ENCODE measurements at places on chromosomes 1 and 21.
A peak's percentile ranks its signal among the peaks of the same experiment; 100 is the strongest.

DNA sequence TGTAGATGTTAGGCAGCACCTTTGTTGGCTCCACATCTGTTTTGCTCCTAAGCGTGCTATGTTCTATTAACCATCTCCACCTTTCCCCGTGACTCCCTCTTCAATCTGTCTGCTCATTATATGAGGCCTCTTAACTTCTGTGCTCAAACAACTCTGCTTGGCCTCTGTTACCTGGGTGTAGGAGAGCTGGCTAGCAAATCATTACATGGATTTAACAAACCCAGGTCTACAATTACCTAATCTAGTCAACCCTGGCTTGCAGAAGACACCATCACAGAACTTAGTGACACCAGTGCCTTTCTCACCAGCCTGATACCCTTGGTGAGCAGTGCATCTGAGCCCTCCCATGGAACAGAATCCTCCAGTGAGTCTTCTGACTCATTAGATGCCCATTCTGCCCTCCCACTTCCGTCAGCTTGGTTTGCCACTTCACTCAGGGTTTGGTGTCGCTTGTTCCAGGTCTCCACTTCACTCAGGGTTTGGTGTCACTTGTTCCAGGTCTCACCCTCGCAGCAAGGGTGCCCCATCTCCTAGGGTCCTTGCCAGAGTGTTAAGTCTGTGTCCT lies 92.0 kb upstream of the KIF26B start:
- no peak for DNase-seq

- no peak for DNase-seq
Observed at GRCh38 chr1:17078991-17079868, 25.4 kb upstream of the SDHB start.

DNA sequence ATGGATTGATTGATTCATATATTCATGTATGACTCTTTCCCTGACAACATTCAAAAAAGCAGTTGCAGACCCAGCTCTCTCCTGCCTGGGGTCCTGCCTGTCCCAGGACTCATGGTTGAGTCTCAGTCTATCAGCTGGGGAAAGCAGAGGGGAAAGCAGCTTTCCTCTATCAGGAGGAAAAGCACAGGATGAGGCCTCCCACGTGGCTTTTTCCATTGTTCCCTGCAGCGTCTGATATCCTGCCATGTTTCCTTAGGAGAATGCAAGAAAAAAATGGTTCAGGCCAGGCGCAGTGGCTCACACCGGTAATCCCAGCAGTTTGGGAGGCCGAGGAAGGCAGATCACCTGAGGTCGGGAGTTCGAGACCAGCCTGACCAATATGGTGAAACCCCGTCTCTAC lies 133.0 kb upstream of the VAMP3 start:
- no peak for DNase-seq

DNA sequence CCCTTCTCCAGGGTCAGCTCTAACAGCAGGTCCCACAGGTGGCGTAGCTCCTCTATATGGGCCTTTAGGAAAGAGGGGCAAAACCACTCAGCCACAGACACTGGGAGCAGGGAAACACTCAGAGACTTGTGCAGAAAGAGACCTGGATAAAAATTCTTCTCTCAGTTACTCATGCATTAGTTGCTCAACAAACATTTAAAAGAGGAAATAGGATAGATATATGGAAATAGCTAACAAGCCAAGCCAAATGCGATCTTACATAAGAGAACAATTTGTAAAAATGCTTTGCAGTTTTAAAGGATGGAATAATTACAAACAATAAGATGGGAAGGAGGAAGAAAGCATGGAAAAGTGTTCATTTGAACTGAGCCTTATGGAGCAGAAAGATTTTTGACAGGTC lies 4.9 kb downstream of the SPTA1 start:
- DNase-seq: no peak

DNA sequence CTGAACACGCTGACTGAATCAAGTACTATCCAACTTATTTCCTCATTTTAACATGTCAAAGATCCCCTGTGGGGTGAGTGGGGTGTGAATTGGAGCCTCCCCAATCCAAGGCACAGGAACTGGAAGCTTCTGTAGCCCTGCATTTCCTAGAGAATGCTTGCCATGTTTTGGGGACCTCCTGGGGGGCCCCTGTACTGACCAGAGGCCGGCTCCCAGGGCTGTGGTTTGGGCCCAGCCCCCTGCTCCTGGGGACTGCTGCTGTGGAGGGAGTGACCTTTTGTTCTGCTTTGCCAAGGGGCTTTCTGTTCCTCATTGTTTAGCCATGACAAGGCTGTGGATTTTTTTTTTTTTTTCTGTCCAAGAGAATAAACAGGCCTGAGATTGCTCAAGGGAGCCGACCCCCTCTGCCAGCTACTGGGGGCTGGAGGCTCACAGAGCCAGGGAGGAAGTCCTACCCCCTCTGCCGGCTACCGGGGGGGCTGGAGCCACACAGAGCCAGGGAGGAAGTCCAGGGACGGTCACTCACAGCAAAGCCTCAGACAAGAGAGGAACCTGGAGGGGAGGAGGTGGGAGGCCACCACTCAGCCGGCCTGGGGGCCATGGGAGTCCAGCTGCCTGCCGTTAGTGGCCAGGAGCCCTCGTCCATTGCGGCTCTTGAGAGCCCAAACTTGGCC lies 17.4 kb downstream of the TNFRSF1B start:
- DNase-seq: peak; percentile 76

DNA sequence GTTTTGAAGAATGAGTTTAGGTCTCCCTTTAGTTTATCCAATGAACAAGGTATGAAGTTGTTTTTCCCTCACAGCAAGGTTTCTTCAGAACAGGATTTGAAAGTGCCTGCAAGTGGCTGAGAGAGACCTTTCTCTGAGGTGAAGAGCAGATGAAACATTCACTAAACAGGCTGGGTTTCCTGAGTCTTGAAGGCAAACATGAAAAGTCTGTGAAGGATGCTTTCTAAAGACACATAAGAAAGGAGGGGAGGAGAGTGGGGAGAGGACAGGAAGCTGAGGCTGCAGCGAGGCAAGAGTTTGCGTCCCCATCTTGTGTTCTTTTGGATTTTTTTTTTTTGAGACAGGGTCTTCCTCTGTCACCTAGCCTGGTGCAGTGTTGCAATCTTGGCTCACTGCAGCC lies 95.7 kb upstream of the SIM2 start:
- DNase-seq: no peak

- no peak for DNase-seq
Observed at GRCh38 chr1:221308534-221309511, 429.6 kb downstream of the HLX start.

GRCh38 chr1:54867717-54868057 lies 19.3 kb downstream of the DHCR24 start:
- DNase-seq: no peak

GRCh38 chr1:59685101-59685500 lies 129.6 kb upstream of the HOOK1 start:
- DNase-seq: no peak

- no peak for DNase-seq
Observed at GRCh38 chr1:246020211-246020954, 486.7 kb downstream of the SMYD3 start.

DNA sequence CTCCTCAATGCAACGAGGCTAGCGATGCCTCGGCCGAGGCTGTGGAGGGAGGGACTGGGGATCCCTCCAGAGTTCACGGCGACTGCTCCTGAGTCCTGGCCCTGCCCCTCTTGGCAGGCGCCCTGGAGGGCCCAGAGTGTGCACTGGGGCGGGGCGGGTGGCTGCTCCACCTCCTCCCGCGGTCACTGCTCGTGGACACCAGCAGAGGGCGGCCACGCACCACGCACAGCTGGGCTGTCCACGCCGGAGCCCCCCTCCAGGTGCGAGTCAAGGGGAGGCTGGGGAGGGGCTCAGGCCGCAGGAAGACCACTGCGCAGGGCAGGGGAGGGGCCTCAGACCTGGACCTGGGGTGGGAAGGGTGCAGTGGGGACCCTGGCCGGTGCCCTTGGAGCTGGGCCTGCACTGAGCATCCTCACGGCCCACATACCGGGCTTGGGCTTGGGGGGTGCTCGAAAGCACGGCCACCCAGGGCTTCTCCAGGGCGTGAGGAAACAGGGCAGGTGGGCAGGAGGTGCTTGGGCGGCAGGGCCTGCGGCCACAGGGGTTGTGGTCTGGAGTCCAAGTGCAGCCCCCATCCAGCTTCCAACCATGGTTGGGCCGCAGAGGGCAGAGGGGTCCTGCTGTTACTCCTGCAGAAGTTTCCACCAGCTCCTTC lies 20.6 kb upstream of the TTC34 start:
- DNase-seq: peak; percentile 74

DNA sequence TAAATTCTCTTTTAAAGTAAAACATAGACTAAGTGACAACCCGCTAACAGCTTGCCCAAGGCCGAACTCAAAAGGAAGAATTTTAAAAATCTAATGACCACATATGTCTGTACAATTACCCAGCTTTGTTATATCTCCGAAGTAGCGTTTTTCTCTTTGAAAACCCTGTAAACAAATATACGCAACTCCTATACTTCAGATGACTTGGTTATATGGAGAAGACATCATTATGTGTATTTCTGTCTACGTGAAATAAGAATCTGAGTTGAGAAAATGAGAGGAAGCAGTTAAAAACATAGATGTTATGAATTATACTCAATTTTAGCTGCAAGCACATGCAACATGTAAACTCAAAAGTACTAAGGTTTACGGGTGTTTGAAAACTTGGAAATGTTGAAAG lies 2.0 kb downstream of the PBX1 start:
- no peak for DNase-seq

GRCh38 chr1:185535621-185536020 lies 198.6 kb upstream of the HMCN1 start:
- DNase-seq: no peak

GRCh38 chr1:25818569-25818968 lies 1.2 kb upstream of the MTFR1L start:
- DNase-seq: no peak

DNA sequence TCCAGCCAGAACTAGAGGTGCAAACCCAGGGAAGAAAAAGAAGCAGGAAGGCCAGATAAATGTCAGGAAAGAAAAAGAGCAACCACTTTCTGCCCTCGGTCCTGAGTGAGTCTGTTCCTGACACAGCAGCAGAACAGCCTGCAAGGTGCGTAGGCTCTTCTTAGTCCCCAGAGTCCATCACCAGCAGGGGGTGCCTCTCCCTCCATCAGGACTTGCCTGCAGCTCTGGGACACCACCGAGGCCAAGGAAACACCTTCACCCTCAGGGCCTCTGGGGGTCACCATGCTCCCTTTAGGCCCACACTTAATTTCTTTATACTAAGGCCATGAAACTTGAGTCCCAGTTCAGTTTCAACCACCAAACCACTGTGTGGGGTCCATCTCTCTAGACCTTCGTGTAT lies 43.7 kb upstream of the NFASC start:
- no peak for DNase-seq

- no peak for DNase-seq
Observed at GRCh38 chr1:54180701-54181360, 19.0 kb downstream of the CYB5RL start.

GRCh38 chr1:203628201-203629015 lies 1.8 kb downstream of the ATP2B4 start:
- DNase-seq: peak; percentile 83

DNA sequence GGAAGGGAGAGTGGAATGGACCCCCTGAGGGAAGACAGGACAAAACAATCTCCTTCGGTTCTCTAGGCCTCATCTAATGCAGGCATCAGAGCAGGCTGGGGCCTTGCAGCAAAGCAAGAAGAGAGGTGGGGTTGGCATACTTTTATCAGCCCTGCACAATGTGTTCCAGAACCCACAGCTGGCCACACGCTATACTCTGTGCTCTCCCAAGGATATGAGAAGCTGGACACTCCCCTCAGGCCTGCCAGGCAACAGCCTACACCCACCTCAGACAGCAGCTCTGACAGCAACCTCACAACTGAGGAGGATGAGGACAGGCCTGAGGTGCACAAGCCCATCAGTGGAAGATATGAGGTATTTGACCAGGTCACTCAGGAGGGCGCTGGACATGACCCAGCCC lies 27.3 kb downstream of the LY9 start:
- DNase-seq: no peak

GRCh38 chr1:155305881-155306391 lies 2.7 kb upstream of the FDPS start:
- no peak for DNase-seq

- DNase-seq: no peak
Observed at GRCh38 chr1:23074012-23074411, 54.7 kb downstream of the KDM1A start.

GRCh38 chr1:43140010-43140409 lies 32.1 kb downstream of the EBNA1BP2 start:
- no peak for DNase-seq

DNA sequence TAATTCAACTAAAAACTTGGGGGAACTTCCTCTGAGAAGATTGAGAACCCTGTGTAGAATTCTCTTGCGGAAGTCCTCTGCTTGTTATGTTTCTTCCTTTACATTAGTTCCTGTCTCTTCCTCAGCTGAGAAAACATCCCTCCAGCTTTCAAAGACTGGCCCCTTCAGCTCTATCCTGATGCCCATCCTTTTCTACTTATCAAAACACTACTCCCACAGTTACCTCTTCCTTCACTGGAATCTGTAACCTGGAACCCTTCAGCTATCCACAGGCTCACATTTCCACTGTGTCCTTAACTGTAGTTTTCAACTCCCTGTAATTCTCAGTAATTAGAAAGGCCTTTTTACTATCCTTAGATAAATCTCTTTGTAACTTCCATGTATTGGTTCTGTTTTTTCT lies 6.0 kb upstream of the DEDD start:
- DNase-seq: no peak

DNA sequence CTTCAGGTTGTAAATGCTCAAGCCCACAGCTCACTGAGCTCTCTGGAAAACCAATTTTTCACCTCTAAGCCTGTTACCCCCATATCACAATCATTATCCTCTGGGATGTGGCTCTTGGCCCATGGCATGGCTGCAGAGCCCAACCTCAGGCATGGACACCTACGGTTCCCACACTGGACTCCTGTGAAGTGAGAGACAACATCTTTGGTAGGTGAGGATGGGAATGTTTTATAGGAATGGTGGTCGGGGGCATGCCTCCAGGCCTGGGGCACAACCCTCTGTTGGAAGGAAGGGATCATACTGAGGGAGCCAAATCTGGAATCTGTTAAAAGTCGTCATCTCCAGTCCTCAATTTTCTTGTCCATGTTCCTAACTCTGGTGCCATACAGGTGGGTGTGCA lies 179.1 kb downstream of the FOXD2 start:
- DNase-seq: no peak

DNA sequence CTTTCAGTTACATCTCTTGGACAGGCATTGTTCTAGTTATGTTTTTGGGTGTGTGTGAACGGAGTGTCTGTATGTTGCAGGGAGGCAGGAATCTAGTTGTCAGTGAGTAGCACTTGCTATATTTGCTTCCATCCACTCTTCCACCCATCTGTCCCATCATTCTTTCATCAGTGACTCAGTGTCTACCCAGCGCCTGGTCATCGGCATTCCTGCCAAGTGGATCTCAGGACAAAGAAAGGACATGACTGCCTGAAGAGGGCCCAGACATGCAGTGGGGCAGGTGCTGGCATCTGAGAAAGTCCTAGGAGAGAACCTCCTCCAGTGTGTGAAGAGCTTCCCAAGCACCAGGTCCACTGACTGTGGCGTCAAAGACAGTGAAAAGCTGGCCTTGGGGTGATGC lies 27.3 kb upstream of the MAGOH start:
- no peak for DNase-seq

- DNase-seq: peak; percentile 53
Observed at GRCh38 chr1:168643152-168643551, 66.7 kb downstream of the XCL1 start.

GRCh38 chr1:51002516-51002915 lies 32.5 kb downstream of the CDKN2C start:
- no peak for DNase-seq

All from right hindlimb (tissue), 1 donor.